ENCODE measurements at places on chromosomes 7 and 10.

DNA sequence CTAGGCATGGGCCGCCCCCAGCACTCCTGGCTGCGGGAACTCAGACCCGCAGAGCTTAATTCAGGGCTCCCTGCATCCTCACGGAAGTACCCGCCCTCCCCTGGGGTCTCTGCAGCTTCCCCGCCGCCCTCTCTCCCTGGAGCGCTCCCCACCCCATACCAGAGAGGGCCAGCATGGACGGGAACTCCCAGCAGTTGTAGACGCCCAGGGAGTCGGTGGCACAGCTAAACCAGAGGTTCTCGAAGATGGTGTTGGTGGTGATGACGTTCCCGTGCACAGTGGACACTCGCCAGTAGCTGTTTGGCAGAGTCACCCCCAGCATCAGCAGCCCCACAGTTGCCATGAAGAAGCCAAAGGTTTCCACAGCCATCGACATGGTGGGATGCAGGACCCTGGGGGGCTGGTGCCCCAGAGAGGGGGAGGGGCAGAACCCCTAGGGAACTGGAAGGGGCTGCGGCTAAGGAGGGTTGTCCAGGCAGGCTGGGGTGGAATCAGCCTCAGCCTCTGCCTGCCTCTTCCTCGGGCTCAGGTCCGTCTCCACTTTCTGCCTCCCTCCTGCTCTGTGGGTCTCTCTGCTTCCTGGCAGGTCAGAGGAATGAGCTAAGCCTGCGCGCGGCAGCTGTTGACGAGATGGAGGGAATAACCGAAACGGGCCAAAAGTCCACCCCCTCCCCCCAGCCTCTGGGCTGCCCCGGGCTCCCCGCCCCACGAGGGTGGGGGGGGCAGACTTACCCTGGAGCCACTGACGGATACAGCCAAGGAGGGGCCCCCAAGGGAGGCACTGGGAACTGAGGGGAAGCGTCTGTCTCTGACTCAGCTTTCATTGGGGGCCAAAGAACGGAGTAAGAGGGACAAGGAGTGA lies at the start of gene CLDN15:
TSS of gene CLDN15 (minus strand) at position 597 of the 862 bp plus-strand sequence. CDS start at position 376, 221 bp downstream.
- no peak for DNase-seq

DNA sequence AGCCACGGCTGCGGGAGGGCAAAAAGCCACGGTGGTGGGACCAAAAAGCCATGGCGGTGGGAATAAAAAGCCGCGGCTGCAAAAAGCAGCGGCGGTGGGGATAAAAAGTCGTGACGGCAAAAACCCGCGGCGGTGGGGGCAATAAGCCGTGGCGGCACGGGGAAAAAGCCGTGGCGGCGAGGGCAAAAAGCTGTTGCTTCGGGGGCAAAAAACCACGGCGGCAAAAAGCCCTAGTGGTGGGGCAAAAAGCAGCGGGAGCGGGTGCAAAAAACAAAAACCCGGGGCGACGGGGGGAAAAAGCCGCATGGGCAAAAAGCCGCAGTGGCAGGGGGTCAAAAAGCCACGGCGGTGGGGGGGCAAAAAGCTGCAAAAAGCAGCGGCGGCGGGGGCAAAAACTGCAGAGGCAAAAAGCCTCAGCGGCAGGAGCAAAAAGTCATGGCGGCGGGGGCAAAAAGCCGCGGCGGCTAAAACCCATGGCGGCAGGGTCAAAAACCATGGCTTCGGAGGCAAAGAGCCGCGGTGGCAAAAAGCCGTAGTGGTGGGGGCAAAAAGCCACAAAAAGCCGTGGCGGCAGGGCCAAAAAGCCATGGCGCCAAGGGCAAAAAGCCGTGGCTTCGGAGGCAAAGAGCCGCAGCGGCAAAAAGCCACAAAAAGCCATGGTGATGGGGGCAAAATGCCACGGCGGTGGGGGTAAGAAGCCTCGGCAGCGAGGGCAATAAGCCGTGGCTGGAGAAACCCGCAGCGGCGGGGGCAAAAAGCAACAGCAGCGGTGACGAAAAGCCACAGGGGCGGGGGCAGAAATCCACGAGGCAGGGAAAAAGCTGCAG lies 525.8 kb downstream of the ZNF33B start:
- no peak for DNase-seq

GRCh38 chr10:62915158-62915557 lies 99.0 kb upstream of the EGR2 start:
- no peak for DNase-seq

DNA sequence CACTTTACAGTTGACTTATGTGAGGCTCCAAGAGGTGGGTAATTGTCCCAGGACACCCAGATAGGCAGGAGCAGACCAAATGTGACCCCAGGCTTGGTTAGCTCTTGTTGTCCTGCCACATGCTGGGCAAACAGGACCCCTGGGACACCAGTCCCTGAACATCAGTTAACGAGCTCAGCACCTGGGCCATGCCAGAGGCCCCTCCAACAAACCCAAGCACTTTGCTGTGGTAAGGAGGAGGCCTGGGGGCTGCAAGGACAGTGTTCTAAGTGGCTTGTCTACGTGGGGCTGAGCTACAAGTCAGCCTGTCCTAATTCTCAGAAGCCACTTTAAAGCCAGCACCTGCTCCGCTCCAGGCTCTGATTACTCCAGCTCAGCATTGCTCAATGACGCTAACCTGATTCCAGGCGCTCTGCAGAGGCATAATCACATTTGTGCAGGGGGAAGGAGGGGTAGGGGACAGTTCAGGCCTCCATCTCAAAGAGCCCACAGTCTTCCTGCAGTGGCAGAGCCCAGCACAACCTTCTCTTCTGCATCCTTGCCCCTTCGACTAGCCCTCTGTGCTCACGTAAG lies 57.2 kb downstream of the DDC start:
- DNase-seq, result no peak

- no peak for DNase-seq
Observed at GRCh38 chr7:98174334-98175259, 36.6 kb upstream of the BHLHA15 start.

DNA sequence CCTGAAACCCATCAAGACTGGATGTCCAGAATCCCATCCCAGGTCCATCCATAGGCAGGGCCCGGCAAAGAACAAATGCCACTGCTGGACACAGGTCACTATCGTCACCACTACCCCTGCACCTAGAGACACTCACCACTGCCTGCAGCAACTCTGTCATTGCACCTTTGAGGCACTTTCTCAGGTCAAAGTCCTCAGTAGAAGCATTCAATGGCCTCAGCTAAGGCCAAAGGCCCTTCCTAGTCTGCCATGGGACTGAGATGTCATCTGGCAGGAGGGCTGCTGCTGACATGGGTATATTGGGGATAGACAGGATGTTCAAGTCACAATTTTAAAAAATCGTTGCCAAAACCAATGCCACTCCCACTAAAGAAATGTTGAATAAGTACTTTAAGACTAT lies 58.7 kb downstream of the GPAM start:
- DNase-seq, result no peak

GRCh38 chr10:99529591-99530107 lies 3.1 kb upstream of the NKX2-3 start:
- no peak for DNase-seq

DNA sequence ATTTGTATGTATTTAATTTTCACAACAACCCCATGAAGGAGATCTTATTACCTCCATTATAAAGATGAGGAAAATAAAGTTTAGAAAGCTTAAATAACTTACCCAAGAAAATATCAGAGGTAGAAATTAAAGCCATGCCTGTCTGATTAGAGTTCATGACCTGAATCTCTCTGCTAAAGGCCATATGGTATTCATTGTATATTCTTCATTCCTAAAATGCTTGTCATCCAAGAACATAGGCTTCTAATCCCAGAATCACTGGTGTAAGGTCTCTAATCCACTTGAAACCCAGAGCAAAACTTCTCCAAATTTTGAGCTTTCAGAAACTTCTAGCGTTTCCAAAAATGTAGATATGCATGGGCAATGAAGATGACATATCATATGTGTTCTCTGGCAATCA lies 72.3 kb upstream of the YAE1 start:
- no peak for DNase-seq
